ENCODE measurements at places on chromosomes 3 and 15.

GRCh38 chr3:25424614-25425013 lies 3.4 kb upstream of the RARB start:
- no peak for DNase-seq

DNA sequence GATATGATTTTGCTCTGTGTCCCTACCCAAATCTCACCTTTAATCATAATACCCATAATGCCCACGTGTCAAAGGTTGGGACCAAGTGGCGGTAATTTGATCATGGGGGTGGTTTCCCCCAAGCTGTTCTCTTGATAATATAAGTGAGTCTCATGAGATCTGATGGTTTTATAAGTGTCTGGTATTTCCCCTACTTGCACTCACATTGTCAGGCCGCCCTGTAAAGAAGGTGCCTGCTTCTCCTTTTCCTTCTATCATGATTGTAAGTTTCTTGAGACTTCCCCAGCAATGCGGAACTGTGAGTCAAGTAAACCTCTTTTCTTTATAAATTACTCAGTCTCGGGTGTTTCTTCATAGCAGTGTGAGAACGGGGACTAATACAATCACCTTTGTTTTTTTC lies 279.8 kb downstream of the ARPP21 start:
- no peak for DNase-seq

GRCh38 chr3:185084901-185085300 lies 68.0 kb downstream of the C3orf70 start:
- DNase-seq: no peak

- no peak for DNase-seq
These were observed 4.0 kb downstream of the ITGA11 start for GRCh38 chr15:68427963-68428362.

- no peak for DNase-seq
These were observed 170.2 kb upstream of the SMAD3 start for GRCh38 chr15:66894986-66895780.

All from stimulated activated naive CD4-positive, alpha-beta T cell (primary cell).